ENCODE measurements at places on chromosomes 11 and 22.

DNA sequence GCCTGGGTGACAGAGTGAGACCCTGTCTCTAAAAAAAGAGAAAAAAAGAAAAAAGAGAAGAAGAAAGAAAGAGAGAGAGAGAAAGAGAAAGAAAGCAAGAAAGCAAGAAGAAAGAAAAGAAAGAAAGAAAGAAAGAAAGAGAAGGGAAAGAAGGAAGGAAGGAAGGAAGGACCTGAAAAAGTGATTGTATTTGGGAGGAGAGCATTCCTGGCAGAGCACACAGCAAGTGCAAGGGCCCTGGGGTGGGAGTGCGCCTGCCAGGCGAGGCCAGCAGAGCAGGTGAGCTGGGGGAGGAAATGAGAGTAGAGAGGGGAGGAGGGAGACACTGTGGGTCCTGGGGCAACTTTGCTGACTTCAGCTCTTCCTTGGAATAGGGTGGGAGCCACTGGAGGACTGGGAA lies 7.7 kb upstream of the CABP7 start:
- DNase-seq: no peak

DNA sequence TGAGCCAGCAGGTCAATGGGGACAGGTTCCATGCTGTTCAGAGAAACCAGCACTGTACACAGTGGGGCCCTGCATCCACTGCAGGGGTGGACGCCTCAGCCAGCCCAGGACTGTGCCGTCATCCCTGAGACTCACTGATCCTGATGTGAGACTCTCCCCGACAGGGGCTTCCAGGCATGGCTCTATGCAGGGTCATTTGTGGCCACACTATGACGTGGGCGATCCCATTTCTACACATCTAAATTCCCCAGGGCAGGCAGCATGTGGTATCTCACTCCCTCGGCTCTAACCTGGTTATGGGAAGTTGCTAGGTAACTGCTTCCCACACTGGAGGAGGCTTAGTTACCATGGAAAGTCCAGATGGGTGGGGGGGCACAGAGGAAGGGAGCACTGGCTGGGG lies 14.2 kb upstream of the FAM83F start:
- DNase-seq: no peak

DNA sequence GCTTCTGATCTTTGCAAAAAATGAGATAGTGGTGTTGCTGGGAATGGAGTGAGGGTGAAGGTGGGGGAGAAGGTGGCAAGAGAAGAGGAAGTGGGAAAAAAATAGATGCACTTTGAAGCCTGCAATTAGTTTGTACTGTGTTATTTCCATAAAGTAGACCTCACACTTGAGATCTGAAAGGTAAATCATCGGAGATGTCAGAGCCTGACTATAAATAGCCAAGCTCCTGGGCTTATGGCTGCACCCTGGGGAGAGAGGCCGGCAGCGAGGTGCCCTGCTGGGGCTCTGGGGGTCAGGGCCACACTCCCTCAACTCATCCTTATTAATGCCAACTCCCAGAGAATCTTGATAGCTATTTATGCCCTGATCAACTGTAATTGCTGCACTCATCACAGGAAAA lies 134.4 kb downstream of the NXPE2 start:
- DNase-seq: no peak

DNA sequence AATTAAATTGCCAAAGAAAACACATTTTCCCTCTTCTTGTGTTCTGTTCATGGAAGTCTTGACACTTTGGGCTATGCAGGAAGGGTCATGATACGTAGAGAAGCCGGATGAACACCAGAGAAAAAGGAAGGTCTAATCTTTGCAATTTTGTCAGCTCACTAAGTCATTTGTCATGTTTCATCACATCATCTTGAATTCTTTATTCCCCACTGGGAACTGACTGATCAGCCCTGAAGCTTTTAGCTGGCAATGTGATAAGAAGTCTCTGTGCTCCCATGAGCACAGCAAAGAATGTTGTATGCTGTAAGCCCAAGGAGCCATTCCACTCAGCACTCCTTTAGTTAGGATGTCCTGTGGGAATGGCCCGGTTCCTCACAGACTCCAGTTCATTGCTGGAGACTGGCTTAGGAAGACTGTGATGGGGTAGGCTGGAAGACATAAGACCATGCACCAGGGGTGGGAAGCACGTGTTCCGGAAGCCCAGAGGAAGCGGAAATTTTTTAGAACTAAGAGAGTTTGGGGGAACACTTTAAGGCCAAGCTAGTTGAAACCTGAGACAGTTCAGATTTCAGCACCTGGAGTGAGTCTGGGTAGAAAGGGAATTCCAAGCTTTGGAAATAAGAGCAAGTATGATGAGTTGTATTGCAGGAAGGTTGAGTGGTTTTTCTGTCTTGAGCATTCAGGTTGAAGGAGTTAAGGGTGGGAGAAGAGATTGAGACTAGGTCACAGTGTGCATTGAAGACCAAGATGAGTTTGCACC lies 306.7 kb upstream of the MTNR1B start:
- no peak for DNase-seq

GRCh38 chr11:134581121-134581626 lies 169.1 kb upstream of the B3GAT1 start:
- DNase-seq: no peak

GRCh38 chr11:65435981-65436411 lies 13.4 kb downstream of the NEAT1 start:
- DNase-seq: no peak

GRCh38 chr11:68130121-68130520 lies 8.9 kb upstream of the CHKA start:
- no peak for DNase-seq

- DNase-seq: no peak
These were observed 592.5 kb downstream of the INSC start for GRCh38 chr11:15707194-15707593.

GRCh38 chr11:72718101-72718501 lies 34.1 kb downstream of the ARAP1 start:
- no peak for DNase-seq

GRCh38 chr22:20403779-20404140 lies 9.8 kb downstream of the ZNF74 start:
- DNase-seq: no peak

- DNase-seq: no peak
These were observed 63.7 kb upstream of the EED start for GRCh38 chr11:86180851-86181250.

GRCh38 chr11:27770576-27770975 lies 70.3 kb upstream of the BDNF start:
- no peak for DNase-seq

- no peak for DNase-seq
These were observed 4.8 kb upstream of the SLC3A2 start for GRCh38 chr11:62875698-62876478.

GRCh38 chr22:48737461-48738203 lies 1090.0 kb downstream of the BRD1 start:
- no peak for DNase-seq

DNA sequence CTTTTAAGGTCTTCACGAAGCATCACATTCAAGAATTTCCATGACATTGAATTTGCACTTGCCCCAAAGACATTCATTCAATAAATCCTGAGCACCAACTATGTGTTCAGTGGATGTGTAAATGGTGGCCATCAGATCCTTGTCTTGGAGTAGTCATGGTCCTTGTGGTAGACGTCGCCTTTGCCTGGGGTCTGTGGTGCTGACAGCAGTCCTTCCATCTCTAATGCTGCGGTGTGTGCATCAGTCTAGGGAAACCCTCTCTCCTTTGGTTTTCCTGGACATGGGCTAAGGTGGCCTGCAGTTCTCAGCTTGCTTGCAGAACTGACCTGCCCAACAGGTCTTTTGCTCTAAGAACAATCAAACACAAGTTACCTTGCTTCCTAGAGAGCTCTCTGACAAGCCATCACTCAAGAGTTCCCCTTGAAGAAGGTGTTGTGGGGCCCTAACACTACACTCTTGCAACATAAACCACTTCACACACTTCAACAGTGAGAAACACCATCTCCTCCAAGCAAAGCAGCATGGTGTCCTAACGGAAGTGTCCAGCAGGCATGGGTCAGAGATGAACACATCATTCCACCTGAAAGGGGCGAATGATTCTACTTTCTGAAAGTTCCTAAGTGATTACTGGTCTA lies 72.1 kb downstream of the BUD13 start:
- no peak for DNase-seq

DNA sequence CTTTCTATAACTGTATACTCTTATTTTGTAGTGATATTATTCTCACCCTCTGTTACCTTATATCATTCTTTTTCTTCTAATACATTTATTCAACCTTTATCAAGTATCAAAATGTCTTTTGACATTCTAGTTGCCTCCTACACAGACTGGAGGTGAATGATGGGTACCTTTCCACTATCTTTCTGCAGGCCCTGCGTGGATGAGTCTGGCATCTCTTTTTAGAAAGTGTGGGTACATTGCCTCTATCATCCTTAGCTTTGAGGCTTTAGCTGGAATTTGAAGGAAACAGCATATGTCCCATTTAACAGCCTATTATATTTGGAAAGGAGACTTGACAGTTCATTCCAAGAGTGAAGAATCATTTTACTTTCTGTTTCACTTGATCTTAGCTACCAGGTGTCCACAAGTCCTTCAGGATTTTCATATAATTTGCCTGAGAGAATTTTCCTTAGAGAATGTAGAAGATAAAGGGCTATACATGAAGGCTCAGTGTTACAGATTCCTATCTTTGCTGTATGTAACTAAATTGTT lies 192.0 kb downstream of the CWF19L2 start:
- no peak for DNase-seq

DNA sequence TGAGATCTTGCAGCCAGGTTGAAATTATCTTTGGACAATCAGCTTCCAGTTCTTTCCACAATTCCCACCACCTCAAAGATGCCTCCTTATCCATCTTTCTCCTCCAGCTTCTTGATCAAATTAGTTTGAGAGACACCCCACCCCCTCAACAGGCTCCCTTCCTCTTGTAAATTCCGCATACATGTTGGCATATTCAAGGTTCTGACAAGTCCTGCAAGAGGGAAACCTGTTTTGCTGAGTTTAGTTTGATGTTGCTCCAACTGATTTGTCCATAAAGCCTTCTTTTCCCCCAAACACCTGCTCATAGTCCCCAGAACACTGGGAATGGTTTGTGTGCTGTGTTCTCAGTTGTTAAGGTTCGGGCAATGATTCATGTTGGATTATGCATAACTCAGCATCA lies 73.6 kb downstream of the MYO18B start:
- no peak for DNase-seq

DNA sequence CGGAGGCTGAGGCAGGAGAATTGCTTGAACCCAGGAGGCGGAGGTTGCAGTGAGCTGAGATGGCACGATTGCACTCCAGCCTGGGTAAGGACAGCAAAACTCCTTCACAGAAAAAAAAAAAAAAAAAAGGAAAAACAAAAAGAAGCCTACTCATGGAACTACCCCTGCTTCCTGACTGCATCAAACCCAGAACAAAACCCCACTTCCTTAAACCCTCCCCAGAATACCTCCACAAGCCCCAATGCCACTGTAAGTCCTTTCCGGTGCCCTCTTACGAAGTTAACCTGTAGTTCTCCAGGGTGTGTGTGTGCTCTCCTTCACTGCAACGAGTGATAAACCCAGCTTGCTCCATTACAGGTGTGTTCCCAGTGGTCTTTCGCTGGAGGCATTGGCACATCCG lies 8.6 kb upstream of the TOLLIP start:
- no peak for DNase-seq

GRCh38 chr11:104198576-104198975 lies 34.6 kb upstream of the PDGFD start:
- no peak for DNase-seq

- no peak for DNase-seq
These were observed 129.8 kb downstream of the MRTFA start for GRCh38 chr22:40506762-40507161.

DNA sequence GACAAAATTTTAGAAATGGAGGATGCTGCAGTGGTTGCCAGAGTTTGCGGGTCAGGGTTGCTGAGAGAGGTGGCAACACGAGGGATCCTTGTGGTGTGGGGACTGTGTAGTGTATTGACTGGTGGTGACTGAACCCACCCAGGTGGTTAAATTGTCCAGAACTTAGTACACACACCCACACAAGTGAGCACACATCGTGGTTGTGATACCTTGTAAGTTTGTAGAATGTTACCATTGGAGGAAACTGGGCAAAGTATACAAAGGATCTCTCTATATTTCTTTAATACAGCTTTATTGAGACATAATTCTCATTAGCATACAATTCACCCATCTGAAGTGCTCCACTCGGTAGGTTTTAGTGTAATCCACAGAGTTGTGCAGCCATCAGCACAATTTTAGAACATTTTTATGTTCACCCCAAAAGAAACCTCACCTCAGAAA lies 56.1 kb downstream of the MED15 start:
- DNase-seq: no peak

- DNase-seq: no peak
These were observed 139.0 kb upstream of the GUCY1A2 start for GRCh38 chr11:107157146-107157808.

DNA sequence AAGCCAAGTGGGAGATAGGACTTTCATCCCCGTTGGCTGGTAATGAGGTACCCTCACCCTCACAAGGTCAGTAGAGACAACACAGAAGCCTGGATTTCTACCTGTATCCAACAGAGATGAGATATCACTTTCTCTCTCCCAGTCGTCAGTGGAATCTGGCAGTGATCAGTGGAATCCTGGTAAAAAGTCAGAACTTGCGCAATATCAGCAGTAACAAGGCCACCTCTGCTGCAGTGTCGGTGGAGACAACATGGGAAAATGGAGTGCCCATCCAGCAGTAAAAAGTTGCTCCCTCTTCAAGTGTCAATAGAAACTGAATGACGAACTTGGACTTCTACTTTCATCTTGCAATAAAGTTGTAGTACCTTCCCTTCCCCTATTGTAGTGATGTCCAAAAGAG lies 615.9 kb downstream of the ETS1 start:
- DNase-seq: no peak

GRCh38 chr11:59842316-59842715 lies 3.0 kb downstream of the CBLIF start:
- no peak for DNase-seq

- DNase-seq: no peak
These were observed 499 bp downstream of the LRRC56 start for GRCh38 chr11:537622-538430.

- DNase-seq: no peak
These were observed 27.0 kb downstream of the SGSM3 start for GRCh38 chr22:40397396-40397795.

DNA sequence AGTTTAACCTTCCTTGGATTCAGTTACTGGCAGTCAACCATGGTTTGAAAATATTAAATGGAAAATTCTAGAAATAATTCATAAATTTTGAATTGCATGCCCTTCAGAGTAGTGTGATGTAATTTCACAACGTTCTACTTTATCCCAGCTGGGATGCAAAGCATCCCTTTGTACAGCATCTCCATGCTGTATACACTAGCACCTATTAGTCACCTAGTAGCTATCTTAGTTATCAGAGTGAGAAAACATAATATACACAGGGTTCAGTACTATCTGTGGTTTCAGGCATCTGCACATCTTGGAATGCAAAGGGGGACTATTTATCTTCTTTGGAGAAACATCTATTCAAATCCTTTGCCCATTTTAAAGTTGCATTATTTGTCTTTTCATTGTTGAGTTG lies 30.8 kb downstream of the CBL start:
- DNase-seq: no peak

GRCh38 chr11:75280770-75281468 lies 40.3 kb downstream of the TPBGL start:
- no peak for DNase-seq

- DNase-seq: no peak
These were observed 2.2 kb downstream of the TCIRG1 start for GRCh38 chr11:68040957-68041591.

All from stimulated activated CD4-positive, alpha-beta T cell treated with anti-CD3 and anti-CD28 coated beads, Interleukin-4, amount 100 ng/mL, for 24 hours (primary cell).